Activated naive CD8-positive, alpha-beta T cell treated with anti-CD3 and anti-CD28 coated beads, Interleukin-2, amount 10 ng/mL, durations not matched to agents 7 days and 5 days (primary cell): ENCODE measurements at places on chromosomes 13 and 19. TPM values are rescaled to one million over a fixed set of nuclear protein-coding genes. Genes with fewer than 3 reads are reported as not detected.

The ZNF432 gene
- total RNA-seq = 18.3 TPM

The DGKH gene
- 19.1 TPM for total RNA-seq

The SLITRK6 gene
- not detected for total RNA-seq

The SYCN gene
- total RNA-seq = not detected

The MBD3L2 gene
- not detected for total RNA-seq

The MCF2L gene
- total RNA-seq = 9.3 TPM

The DAND5 gene
- total RNA-seq = not detected

The ADPRHL1 gene
- 1.0 TPM for total RNA-seq

The ADGRE2 gene
- 0.54 TPM for total RNA-seq

The DACT3 gene
- total RNA-seq = 0.42 TPM

The ZNF177 gene
- 2.4 TPM for total RNA-seq

The KLK14 gene
- total RNA-seq = 0.91 TPM

The ZNF99 gene
- total RNA-seq = not detected

The IZUMO2 gene
- not detected for total RNA-seq

The SPACA4 gene
- not detected for total RNA-seq

The SBSN gene
- total RNA-seq = not detected

The TDRD3 gene
- 26.5 TPM for total RNA-seq

The OSCAR gene
- 0.96 TPM for total RNA-seq

The ZIM2 gene
- total RNA-seq = not detected

The NKG7 gene
- total RNA-seq = 263 TPM

The MEIOSIN gene
- not detected for total RNA-seq

The LGALS4 gene
- 4.0 TPM for total RNA-seq

The WDR87 gene
- not detected for total RNA-seq

The ZNF121 gene
- total RNA-seq = 58.3 TPM

The SIGLEC8 gene
- total RNA-seq = not detected

The ZSCAN4 gene
- total RNA-seq = not detected

The ZNF529 gene
- total RNA-seq = 24.2 TPM

The LYPD3 gene
- 1.2 TPM for total RNA-seq

The GPC6 gene
- total RNA-seq = not detected
